Thoracic aorta (tissue), 2 donors: ENCODE measurements at places on chromosomes 13 and 19.
A peak's percentile ranks its signal among the peaks of the same experiment; 100 is the strongest.

DNA sequence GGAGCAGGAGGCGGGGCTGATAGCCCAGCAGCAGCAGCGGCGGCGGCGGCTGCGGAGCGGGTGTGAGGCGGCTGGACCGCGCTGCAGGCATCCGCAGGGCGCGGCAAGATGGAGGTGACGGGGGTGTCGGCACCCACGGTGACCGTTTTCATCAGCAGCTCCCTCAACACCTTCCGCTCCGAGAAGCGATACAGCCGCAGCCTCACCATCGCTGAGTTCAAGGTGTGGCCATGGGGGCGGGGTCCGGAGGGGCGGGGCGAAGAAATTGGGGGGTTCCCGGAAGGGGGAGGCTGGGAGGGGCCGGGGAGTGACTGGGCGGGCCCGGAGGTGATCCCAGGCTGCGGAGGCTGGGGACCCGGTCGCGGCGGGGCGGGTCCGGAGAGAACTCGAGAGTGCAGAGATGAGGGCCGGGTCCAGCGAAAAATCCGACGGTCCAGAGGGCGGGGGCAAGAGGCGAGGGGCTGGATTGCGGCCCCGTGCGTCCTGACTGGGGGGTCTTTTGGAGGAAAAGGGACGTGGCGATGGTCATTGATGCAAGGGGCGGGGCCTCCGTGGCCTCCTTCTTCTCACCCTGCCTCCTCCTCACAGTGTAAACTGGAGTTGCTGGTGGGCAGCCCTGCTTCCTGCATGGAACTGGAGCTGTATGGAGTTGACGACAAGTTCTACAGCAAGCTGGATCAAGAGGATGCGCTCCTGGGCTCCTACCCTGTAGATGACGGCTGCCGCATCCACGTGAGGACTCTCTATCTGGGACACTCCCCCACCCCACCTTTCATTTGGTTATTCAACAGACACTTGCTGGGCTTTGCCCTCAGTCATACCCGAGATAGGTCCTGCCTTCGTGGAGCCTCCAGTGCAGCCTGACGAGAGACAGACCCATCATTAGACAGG lies at the start of gene TBCB:
Gene TBCB, plus strand, starts transcription at position 16 of the 891 bp plus-strand sequence. Its CDS starts 93 bp downstream, at position 109.
- peak; percentile 42 for DNase-seq

DNA sequence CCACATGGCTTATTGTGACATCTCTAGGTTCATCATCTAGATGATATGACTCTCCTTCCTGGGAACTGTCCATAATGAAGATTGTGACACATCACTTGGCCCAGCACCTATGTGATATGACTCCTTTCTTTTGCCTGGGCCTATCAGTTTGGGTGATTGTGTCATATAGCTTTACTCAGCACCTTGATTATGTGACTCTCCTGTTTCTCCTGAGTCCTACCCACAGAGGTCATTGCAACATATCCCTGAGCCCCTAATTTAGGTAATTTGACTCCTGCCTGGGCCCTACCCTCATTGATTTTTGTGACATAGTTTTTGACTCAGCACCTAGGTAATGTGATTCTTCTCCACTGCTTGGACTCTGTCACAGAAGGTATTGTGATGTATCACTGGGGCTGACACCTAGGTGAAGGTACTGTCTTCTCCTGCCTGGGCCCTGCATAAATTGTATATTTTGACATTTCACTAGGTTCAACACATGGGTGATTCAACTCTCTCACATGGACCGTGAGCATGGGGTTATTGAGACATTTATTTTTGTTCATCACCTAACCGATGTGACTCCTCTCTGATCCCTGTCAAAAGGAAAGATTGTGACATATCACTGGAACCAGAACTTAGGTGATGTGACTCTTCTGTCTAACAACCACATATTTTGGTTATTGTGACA lies 26.2 kb upstream of the ZNF254 start:
- no peak for DNase-seq

- no peak for DNase-seq
Measured at GRCh38 chr13:54879036-54879435, 1850.4 kb downstream of the OLFM4 start.

- DNase-seq, result no peak
Measured at GRCh38 chr13:109695402-109696190, 90.8 kb downstream of the IRS2 start.

DNA sequence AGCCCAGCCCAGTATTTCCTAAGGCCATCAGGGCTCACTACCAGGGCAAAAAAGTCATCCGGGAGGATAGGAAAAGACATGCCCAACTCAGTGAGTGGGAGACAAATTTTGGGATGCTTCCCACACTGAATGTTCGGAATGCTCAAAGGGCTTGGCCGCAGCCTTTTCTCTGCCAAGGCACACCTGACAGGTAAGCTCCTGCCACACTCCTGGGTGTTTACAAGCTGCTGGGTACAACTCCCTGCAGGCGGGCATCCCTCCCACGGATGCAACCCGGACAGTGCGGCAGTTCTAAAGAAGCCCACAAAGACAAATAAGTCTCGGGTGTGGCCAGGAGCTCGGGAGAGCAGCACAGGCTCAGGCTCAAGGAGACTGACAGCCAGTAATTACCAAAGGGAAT lies 28.1 kb downstream of the SLC7A1 start:
- DNase-seq, result no peak
